ENCODE measurements at places on chromosomes 6 and 20.

- DNase-seq = no peak
These were observed 40.9 kb downstream of the CDKAL1 start for GRCh38 chr6:20575125-20575524.

GRCh38 chr20:11826334-11826733, 91.4 kb upstream of the BTBD3 start:
- no peak for DNase-seq

DNA sequence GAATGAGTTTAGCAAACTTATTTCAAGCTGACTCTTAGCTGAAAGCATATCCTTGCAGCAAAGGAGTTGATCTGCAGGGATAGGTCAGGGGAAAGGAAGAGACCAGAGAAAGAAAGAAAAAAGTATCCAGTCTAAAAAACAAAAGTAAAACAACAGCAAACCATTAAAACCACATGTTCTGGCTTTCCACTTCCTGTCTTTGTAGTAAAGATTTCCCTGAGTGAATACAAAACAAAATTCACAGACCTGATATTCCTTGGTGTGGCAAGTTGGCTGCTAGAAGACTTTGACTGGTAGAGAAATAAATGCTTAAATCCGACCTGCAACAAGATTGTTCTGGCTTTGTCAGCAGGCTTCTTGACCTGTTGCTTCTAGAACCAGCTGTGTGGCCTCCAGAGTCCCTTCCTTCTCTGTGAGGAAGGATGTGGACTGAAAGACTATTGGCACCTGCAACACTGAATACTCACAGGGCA, 23.4 kb upstream of the MCM3 start:
- DNase-seq = no peak

DNA sequence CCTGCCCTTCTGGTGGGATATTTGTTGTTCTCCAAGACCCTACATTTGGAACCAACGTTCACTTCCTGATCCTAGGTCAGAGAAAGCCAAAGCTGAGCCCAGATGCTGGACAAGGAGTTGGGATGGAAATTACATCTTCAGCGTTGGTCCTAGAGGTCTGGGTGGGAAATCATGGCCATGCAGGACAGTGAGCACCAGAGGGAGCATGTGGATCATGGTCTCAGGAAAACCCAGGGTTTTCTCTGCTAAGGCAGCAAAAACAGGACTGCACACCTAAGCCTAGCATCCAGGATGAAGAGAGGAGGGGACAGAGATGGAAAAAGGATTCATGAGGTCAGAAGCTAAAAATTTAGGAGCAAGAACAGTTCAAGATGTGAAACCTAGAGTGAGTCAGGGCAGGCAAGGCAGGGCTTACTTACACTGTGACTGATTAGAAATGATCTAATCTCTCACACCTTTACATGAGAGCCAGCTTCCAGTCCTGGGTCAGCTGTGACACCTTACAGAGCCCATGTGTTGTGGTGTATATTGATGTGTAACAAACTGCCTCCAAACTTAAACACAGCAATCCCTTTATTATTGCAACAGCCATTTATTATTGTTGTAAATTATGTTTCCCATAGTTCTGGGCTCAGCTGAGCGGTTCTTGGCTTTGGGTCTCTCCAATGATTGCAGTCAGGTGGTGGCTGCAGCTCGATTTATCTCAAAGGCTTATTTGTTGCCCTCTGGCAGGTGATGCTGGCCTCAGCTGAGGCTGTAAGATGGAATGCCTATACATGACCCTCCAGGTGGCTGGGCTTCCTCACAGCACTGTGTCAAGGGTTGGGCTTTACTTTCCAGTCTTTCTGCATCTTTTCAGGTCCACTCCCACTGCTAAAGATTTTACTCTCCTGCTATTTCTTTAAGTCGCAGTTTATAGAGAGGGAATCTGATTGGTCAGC, 6.5 kb downstream of the C20orf202 start:
- DNase-seq = no peak

DNA sequence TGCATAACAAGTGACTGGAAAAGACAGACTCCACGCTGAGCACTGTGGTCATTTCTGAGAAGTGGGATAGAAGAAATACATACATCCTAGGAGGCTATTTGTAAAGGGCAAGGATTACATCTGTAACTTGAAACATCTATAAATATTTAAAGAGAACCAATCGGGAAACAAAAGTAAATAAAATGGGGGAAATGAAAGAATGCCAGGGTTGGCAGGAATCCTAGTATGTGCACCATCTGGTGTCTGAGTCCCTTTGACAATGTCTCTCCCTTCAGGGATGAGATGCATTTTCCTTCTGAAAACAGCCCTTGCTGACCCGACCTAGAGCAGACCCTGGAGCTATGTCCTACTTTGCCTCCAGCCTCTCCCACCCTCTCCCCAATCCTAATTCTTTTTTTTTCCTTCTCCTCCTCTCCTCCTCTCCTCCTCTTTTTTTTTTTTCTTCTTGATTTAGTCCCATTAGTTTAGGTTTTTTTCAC, 53.2 kb downstream of the VSTM2L start:
- DNase-seq = no peak

DNA sequence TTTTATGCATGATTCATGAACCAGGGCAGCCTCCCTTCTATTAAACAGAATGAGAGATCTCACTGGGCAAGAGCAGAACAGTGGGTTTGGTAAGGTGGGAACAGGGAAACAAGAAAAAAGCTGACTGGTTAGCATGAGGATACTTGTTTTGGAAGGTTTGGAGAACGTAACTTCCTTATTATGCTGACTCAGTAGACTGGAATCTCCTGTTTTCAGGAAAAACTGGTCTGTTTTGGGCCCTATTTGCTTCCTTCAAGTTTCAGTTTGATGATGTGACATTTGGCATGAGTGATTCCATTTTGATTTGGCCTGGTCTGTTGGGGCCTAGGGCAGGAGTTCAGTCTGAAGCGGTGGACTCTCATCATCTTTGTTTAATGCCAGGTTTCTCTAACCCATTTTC, 172.0 kb downstream of the MYLK4 start:
- DNase-seq = no peak

DNA sequence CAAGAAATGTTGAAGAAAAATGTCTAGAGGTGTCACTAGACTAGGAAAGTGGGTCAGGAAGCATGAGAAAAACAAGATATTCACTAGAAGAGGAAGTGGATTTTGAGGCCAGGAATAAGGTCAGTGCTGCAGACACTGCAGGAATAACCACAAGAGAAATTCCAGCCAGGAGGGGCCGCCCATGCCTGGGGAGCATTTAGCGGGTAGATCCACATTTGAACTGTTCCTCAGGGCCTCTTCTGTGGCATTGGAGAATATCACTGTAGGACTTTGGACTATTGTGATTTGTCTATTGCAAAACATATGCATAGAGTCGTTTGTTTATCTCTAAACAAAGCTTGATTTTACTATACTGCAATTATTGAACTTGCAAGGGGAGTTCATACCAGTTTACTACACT, 49.6 kb upstream of the CCDC28A start:
- DNase-seq = no peak

- no peak for DNase-seq
These were observed 1205.5 kb upstream of the CITED2 start for GRCh38 chr6:140579918-140580317.

GRCh38 chr20:21514553-21515251, 838 bp upstream of the NKX2-2 start:
- DNase-seq = peak; percentile 83

GRCh38 chr6:141744971-141745370, 387.8 kb upstream of the GJE1 start:
- no peak for DNase-seq

DNA sequence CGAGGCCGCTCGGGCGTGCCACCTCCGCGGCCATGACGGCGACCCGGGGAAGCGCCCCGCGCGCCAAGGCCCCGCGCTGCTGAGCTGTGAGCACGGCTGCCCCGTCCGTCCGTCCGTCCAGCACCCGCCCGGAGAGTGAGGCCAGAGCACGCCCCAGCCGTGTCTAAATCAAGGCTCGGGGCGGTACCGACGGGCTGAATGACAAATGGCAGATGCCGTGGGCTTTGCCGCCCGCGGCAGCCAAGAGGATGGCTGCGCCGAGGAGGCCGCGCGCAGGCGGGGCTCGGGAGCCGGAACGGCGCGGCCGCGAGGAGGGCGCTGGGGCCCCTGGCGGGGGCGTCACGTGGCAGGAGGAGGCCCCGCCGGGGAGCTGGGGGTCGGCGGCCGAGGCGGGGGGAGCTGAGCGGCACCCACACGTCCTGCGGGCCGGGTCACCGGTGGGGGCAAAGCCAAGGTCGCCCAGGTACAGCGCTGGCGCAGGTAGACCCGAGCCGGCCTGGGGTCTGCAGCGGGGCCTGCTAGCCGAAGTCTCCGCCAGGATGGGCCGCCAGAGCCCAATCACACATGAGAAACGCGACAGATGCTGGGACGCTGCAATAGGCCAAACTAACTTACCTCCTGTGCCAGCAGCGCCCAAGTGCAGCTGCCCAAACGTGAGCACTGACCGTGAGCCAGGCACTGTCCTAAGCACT, at the start of gene PLAGL1:
Gene PLAGL1, minus strand, starts transcription at position 140 of the 692 bp plus-strand sequence. CDS start 60,123 bp downstream, outside the sequence.
- DNase-seq = no peak

DNA sequence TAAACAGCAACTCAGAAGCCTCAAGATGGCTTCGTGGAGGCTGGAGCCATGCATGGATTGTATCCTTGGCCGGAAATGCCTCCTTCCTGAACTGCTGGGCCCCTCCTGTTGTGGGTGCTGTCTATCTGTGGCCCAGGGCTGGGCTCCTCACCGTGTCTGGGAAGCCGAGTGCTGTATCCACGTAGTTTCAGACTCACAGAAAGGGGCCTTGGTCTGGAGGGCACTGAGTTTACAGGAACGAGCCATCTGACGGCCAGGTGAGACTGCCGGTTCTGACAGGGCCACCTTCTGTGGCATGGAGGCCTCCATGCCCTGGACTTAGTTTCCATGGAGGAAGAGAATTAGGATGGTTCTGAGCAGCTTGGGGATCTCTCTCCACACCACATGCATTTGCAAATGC, 142.2 kb downstream of the ERMARD start:
- no peak for DNase-seq

GRCh38 chr6:85568411-85568810, 25.2 kb downstream of the SNX14 start:
- no peak for DNase-seq

DNA sequence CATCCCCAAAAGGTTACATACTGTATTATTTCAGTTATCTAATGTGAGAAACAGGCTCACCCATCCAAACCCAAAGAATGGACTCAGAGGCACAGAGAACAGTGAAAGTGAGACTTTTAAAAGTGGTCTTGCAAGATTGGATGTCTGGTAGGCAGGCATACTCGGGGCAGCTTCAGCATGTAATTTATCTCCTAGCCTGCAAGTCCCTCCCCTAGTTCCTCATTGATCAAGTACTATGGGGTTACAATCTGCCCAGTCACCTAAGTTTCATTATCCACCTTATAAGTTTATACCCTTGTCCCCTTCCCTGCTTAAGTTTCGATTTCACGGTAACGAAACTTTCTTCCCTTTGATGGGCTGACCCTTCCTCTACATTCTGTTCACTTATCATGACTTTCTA, 20.8 kb upstream of the ZNF451 start:
- no peak for DNase-seq

DNA sequence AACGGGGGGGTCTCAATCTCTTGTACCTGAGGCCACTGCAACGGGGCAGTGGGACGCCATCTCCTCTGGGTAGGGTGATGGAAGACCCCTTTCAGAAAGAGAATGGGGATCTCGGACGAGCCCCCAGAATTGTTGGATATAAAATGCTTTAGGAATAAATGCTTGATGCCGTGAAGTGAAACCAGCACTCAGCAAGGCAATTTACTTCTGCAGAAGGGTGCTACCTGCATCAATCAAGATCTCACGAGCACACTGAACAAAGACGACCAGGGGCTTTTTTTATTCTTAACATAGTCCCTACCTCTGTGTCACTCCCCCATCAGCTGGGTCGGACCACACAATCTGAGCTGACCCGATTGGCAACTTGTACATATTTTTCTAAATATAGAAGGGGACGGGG, 203.6 kb upstream of the TBX18 start:
- DNase-seq = no peak

GRCh38 chr20:63833776-63834490, 2.9 kb upstream of the ZBTB46 start:
- no peak for DNase-seq

DNA sequence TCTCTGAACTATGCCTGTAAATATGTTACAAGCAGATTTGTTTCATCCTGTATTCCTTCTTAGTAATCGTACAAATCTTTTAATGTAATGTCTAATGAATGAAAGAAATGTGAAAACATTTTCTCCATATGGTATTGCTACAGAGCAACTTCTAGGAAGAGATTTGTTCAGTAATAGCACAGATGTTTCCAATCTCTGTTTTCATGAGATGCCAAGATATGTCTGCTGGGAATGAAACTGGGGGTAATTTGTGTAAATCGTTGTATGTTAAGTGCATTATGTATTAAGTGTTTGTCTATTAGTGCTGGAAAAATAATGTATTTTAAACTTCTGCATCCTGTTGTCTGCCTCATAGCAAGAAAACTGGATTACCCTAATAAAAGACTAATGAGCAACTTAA, 722.2 kb upstream of the EYS start:
- DNase-seq = no peak

- DNase-seq = no peak
These were observed 869.8 kb upstream of the MAN1A1 start for GRCh38 chr6:120219339-120219738.

DNA sequence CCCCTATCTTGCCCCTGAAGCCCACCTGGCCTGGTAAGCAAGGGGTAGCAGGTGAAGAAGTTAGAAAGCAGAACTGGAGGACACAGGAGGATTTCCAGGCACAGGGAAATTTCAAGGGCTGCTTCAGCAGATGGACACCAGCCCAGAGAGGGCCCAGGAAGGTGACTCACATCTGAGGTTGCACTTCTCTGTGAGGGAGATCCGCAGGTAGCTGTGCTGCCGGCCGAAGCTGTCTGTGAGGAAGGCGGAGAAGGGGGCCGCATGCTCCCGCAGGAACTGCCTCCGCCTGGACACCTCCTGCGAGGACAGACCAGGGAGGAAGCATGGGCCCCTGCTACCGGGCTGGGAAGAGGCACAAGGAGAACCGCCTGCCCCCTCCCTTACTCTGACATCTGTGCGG, 7.1 kb downstream of the MOCS1 start:
- no peak for DNase-seq

DNA sequence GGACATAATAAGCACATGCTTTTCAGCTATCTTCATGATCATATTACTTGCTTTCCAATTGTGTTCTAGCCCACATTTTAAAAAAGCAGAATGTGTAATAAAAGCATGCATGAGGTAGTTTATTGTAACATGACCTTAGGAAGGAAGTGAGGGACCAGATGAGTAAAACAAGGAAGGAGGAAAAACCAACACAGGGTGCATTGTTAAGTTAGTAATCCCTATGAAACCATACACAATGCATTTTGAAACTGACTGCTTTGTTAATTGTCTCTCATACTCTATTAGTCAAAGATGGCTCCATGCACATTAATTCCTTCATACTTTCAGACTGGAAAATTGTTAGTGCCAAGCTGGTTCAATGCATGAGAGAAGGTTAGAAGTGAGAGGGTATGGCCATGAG, 37.7 kb upstream of the CENPW start:
- no peak for DNase-seq
